Stimulated activated CD4-positive, alpha-beta T cell treated with anti-CD3 and anti-CD28 coated beads, TNF-alpha, amount 100 ng/mL, for 4 hours (primary cell): ENCODE measurements at places on chromosomes 3 and 15.

DNA sequence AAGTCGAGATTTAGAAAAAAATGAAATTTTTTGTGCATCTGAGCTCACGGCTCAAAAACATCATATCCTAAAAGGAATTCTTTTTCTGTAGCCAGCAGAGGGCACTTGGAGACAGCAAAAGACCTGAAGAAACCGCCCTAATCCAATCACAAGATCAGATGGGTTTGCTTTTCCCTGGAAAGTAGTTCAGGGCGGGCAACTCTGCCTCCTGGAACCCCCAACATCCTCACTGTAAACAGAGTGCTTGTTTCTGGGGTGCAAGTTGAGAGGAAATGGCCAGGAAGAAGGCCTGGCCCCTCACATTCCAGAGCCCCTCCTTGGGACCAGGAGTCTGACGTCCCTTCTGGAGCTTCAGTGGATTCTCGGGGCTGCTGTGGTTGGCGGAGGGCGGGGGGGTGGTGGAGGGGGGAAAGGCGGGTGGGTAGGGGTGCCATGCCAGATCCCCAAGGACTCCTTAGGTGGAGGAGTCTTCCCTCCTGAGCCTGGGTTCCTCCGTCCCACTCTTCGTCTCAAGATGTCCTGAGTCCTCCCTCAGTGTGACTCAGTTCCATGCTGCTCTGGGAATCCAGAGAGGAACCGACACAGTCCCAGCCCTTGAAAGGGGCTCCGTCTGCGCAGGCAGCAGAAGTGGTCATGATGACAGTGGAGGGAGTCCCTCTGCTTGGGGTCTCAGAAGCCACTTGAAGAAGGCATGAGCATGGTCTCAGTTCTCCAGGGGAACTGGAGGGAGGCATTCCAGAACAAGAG is 35.9 kb downstream of the CCK start:
- no peak for DNase-seq

- no peak for DNase-seq
These were observed 53.6 kb downstream of the TMEM39A start for GRCh38 chr3:119409844-119410243.

- DNase-seq: no peak
These were observed 96.4 kb upstream of the RNU6-1 start for GRCh38 chr15:67936258-67936657.

DNA sequence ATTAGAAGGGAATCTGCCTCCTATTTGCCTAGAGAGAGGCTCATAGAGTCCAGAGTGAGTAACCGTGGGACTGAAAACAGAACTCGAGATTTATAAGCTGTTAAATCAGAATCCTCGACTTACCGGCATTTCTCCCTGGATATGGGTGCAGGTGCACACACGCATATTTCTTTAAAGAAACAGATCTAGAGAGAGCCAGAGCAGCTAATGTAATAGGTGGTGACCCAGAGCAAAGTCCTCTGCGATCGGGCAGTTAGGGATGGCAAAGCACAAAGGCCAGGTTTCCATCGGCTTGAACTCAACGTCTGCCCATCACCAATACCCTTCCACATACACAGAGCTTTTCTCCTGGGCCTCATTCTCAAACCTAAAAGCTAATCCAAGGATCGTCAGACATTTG is 13.8 kb downstream of the RNF168 start:
- DNase-seq: no peak

DNA sequence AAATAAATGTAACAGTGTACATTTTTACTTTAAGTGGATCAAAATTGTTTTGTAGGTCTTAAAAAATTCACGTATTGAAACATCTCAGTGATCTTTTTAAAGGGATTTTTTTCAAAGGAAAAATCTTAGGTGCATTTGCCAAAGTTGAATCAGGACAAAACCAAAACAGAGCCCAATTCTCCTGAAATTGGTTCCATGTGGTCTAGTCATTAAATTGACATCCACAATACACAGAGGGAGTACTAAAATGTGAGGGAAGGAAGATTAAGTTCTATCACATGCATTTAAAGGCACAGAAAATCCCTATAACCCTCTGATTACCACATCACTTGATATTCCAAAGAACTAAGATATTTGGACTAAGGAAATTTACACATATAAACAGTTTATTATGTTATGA is 39.3 kb upstream of the HDC start:
- no peak for DNase-seq

DNA sequence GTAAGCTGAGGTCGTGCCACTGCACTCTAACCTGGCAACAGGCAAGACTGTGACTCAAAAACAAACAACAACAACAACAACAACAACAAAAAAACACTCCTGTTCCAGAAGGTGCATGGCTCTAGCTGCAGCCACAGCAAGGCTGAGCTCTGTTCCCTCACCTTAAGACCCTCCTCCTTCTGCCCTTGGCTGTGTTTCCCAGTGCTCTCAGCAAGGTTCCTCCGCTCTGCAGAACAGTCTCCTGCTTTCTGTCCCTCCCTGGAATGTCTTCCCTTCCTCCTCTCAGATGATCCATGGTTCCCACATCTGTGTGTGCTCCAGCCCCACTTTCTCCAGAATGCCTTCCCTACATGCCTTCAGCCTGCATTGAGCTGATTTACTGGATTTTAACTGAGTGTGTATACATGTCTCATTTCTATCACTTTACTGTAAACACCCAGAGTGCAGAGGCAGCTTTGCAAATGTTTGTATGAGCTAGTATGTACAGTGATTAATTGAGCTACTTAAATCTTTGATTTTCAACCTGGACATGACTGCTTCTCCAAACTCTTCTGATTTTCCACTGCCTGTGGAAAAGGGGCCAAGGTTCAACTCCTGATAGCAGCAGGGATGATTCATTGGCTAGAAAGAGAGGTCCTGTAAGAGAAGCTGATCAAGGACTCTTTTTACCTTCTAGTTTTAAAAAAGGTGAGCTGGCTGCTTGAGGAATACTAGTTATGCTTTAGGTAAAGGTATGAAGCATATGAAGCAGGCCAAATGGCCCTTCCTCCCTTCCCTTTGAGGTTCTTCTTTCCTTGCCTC is 14.7 kb downstream of the ANKUB1 start:
- DNase-seq: no peak

DNA sequence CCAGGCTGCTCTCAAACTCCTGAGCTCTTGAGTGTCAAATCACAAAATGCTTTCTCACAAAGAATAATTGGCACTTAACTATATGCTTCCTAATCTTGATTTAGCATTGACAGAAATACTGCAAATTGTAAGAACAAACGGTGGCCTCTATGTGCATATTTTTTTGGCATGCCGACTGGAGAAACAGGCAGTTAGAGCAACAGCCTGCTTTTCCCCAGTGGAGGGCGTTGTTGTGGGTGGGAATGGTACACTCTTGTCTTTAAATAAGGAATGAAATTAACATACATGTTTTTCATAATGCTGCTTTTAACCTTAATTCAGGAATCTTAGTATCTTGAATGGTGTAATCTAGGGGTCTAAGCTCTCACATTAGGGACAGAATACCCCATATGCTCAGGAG is 31.1 kb upstream of the SV2B start:
- DNase-seq: no peak

DNA sequence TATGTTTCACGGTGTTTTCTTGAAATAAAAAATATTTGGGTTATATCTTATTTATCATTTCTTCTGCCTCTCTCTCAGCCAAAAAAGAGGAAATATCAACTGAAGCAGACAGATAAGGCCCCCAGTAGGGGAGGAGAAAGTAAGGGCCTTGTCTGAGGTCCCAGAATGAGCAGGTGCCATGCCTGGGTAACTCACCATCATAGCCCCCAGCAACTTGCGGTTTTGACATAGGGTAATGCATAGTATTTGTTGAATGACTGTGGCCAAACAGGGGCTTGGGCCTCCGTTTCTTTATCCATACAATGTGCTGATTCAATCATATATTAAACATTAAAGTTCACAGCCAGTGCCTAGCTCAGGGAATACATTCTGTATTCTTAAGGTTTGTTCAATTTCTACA is 119.6 kb downstream of the ABI3BP start:
- no peak for DNase-seq

GRCh38 chr15:76614725-76615124 is 278.2 kb downstream of the ISL2 start:
- DNase-seq: no peak

- no peak for DNase-seq
These were observed 64.3 kb upstream of the GATM start for GRCh38 chr15:45442507-45443135.

DNA sequence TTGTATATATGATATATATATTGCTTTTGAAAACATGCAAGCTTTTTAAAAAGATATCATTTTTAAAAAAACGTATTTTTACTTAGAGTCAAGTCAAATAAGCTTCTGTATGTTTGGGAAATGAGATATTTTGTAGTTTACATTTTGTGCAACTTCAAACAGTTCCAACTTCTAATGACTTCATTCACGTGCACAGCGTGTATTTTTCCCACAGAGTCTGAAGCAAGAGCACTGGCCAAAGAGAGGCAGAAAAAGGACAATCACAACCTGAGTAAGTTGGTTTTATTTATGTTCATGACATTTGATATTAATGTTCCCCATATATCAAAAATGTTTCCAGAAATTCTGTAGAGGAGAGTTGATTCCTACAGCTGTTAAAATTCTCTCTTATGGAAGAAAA is 47.9 kb upstream of the SAMMSON start:
- DNase-seq: no peak

- no peak for DNase-seq
These were observed 1016.5 kb downstream of the ROBO1 start for GRCh38 chr3:78751266-78751665.

- no peak for DNase-seq
These were observed 257.1 kb upstream of the TRIM42 start for GRCh38 chr3:140420621-140421357.

DNA sequence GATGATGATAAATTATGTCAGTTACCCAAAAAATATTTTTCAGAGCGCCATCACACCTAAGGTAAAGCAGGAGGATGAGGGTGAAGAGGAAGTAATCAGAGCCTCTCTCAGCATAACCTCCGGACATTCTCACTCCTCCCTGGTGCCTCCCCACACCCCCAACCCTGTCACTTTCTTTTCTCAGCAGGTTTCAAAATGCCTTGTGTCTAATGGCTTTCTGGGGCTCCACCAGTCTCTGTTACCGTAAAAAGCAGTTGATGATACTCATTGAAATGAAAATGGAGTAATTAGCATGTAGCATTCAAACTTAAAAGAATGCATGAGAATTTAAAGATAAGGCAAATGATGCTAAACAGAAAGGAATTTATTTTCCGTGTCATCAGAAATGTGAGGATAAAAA is 180.0 kb downstream of the ERC2 start:
- DNase-seq: no peak

GRCh38 chr15:48481802-48482201 is 150.6 kb downstream of the DUT start:
- DNase-seq: no peak

GRCh38 chr15:79122991-79123390 is 32.4 kb upstream of the RASGRF1 start:
- no peak for DNase-seq

GRCh38 chr15:57866149-57866736 is 159.7 kb downstream of the POLR2M start:
- DNase-seq: peak; percentile 29

DNA sequence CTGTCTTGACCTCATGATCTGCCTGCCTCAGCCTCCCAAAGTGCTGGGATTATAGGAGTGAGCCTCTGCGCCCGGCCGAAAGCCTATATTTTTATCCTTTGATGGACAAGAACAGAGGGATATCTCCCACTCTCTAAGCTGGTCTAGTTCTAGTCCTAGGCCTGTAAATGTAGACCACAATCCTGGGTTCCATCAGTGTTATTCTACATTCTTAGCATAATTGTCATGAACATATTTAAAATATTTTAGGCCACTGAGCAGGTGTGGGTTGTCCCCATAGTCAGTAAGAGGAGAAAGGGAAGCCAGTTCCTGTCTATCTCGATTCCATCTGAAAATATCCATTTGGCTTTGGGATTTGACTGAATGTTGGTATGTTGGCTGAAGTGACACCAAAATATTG is 118.1 kb downstream of the EBLN2 start:
- no peak for DNase-seq

DNA sequence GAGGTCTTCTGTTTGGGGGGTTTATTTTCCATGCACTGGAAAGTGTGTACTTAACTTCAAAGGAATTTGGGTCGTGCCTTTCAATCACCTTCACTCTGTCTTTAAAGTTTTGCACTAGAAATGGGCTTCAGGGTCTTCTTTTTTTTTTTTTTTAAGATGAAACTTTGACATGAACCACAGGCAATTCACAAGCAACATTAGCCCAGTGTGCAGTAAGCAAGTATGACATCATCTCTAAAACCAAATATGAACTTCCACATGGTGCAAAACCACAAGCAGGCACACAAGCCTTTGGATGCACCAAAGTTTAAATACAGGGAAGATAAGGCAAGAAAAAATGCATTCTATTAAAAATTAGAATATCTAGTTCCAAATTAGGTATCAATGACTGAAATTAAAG is 381.9 kb downstream of the ERC2 start:
- DNase-seq: no peak

DNA sequence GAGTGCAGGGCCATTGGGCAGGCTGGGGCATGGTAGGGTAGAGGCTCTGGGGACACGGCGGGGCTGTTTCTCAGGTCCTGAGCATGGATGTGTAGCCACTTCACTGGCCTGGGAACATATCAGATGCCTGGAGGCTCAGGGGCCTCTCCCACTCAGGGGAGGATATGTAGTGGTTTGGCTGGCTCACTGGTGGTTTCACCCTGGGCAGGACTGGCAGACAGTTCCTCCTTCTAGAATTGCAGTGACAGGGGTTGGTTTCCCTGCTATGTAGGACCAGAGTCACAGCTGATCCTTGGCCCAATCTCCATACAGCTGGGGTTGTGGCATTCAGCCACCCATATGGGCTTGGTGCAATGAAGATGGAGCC is 4.8 kb upstream of the ARHGAP31 start:
- DNase-seq: no peak

GRCh38 chr3:130081351-130081881 is at the start of gene ALG1L2:
Gene ALG1L2 (plus strand): TSS chr3:130081831. CDS start chr3:130082017, 186 bp downstream.
- no peak for DNase-seq

DNA sequence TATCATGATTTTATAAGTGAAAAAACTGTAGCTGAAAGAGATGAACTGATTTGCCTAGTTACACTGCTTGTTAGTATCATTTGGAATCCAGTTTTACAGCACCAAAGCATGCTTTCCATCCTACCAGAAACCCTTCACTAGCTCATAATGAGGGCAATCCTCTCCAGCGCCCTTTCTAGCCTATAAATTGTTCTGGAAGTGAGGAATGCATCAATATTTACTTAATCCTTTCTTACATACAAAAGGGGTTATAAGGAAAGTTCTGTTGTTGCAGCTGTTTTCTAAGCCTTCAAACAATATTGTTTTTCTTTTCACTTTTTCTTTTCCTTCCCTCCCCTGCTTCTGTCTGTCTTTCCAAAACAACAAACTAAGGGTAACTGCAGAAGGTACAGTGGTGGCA is 11.0 kb upstream of the PCCB start:
- no peak for DNase-seq

GRCh38 chr3:59374091-59374817 is 324.4 kb upstream of the CFAP20DC start:
- no peak for DNase-seq

- DNase-seq: no peak
These were observed 680 bp downstream of the POC1A start for GRCh38 chr3:52153389-52154096.

- no peak for DNase-seq
These were observed 343.2 kb downstream of the LSAMP start for GRCh38 chr3:116102037-116102436.

- DNase-seq: no peak
These were observed 9.3 kb upstream of the MAGI1 start for GRCh38 chr3:66048051-66048395.
